NCI-H2081 (cell line): ENCODE measurements at places on chromosomes 6 and 20.
A peak's percentile ranks its signal among the peaks of the same experiment; 100 is the strongest.

GRCh38 chr6:42368181-42368580 lies 83.5 kb downstream of the TRERF1 start:
- DNase-seq = no peak

DNA sequence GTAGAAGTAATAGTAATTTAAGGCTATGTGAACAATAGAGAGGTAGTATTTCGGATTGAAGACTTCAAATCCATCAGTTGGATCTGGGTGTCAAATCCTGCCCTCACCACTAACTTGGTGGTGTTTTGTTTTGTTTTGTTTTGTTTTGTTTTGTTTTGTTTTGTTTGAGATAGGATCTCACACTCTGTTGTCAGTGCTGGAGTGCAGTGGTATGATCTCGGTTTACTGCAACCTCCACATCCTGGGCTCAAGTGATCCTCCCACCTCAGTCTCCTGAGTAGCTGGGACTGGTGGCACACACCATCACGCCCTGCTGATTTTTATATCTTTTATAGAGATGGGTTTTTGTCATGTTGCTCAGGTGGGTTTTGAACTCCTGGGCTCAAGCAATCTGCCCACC lies 129.4 kb upstream of the ZNF217 start:
- no peak for DNase-seq

DNA sequence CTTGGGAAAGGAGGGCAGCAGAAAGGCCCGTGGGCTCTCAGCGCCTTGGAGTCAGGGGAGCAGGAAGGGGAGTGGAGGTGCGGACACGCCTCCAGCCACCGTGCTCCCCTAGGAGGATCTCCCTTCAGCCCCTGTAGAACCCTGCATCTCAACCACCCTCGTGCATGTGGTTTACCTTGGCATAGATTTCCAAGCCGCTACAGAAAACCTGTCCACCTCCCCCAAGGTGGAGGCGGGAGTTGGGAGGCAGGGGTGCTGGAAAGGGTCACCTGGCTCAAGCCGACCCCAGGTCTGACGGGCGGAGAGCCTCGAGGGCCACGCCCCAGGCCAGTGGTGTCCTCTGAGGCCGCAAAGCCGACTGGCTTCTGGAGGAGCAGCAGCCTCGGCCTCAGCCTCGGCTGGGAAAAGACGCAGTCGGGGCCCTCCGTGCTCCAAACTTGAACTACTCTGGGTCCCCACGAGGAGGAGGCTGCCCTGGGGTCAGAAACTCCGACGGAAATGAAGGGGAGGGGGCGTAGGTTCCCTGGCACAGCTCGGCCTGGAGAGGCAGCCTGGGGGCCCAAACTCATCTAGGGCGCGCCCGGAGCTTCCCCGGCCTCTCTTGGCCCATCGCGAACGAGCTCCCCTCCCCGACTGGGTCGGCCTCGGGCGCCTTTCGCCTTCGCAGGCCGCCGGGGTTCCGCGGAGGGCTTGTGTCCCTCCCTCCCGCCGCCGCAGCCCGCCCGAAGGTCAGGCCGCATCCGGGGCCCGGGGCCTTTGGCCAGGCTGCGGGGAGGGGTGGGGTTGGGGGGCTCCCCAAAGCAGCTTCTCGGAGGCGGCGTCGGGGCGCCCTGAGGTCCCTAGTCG lies 6.3 kb upstream of the FOXF2 start:
- DNase-seq = no peak

- DNase-seq = no peak
Measured at GRCh38 chr20:47455133-47456040, 46.3 kb upstream of the NCOA3 start.

DNA sequence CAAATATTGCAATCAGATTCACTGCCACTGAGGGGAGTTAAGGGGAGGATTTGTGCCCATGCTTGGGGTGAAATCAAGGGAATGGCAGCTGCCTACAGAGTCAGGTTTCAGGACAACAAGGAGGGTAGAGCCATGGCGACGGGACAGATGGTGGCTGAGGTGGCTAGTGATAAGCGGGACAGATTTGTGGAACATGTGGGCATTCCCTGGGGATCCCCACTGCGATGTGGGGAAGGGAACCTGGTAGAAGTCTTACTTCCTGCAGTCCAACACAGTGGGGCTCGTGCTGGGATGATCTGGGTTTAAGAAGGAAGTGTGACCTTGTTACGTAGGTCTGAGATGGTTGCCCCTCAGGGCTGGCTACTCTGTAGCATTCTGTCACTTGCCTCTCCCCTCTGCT lies 292.0 kb upstream of the JARID2 start:
- no peak for DNase-seq

DNA sequence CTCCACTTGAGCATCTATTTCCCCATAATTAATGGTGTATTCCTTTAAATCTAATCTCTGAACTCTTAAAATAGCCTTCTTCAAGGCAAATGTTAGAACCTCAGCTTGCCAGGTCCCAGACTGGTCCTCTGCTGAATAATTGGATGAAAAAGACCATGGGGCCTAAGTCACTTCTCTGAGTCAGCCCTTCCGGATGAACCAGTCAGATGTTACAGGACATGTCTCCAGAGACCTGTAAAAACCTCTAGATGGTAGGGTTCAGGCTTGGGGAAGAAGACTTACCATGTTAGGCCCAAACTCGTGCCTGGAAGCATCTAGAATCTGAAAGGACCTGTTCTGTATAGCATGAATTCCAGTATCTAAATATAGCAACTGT lies 97.3 kb downstream of the CDKAL1 start:
- DNase-seq = no peak

DNA sequence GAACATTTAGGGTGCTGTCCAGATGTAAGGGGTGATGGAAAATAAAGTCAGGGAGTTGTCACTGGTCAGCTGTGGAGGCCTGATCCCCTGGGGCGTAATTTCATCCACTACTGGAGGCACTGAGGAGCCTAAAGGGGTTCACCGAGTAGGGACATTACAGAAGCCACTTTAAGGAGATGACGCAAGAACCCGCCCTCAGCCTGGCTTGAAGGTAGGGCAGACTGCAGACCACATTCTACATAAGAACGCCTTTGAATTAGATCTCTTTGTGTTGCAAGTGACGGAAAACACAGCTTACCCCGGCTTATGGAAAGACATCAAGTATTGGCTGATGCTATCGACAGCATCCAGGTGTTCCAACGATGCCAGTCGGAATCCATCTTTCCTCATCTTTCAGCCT lies 462.7 kb upstream of the CDH4 start:
- no peak for DNase-seq

DNA sequence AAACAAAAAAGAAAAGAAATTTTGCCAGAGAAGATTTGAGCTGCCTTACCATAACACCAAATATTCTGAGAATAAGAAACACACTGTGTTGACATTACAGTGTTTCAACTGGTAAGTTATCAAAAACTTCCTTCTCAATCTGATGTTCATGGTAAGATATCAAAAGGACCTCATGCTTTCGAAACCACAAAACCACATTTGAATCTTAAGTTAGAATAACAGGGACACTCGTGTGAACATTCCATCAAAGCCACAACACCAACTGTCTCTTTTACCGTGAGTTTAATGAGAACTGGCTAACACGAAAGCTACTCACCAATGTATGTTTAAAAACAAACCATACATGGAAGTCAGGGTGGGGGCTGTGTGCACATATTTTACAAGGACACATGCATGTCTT lies 73.0 kb upstream of the OPRM1 start:
- DNase-seq = no peak

GRCh38 chr20:20427227-20427864 lies 59.4 kb downstream of the INSM1 start:
- no peak for DNase-seq

GRCh38 chr6:3523271-3523670 lies 66.4 kb upstream of the SLC22A23 start:
- DNase-seq = no peak

- DNase-seq = no peak
Measured at GRCh38 chr6:17741507-17741906, 34.8 kb upstream of the NUP153 start.

GRCh38 chr6:125749173-125749864 lies at the start of gene HEY2:
Gene HEY2, plus strand, starts transcription at chr6:125749632. Its CDS starts 145 bp downstream, at chr6:125749777.
- peak; percentile 79 for DNase-seq

DNA sequence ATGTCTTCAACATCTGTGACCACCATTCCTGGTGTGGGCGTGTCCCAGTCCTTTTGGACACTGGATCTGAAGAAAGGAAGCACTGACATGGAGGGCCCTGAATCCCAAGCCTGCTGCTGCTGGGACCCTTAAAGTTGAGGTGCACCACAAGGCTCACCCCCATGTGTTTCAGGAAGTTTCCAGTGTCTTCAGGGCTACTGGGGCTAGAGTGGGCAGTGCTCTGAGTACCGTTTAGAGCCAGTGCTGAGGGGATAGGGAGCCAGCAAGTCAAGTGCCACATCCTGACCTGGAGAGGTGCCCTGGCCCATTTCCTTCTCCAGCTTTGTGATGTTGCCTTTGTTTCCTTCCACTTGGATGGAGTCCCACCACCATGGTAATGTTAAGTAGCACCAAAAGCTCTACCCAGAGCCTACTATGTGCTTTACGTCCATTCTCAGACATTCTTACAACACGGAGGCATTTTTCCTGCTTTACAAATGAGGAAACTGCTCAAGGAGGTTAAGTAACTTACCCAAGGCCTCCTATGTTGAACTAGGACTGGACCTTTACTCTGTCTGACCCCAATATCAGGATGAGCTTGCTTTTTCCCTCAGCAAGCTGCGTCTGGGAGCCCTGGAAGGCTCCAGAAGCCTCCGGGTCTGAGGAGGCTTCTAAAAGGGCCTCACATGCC lies 552 bp upstream of the DEF6 start:
- no peak for DNase-seq

- no peak for DNase-seq
Measured at GRCh38 chr6:163263998-163264661, 150.4 kb upstream of the QKI start.

- DNase-seq = no peak
Measured at GRCh38 chr6:1853761-1854160, 244.0 kb downstream of the FOXC1 start.

DNA sequence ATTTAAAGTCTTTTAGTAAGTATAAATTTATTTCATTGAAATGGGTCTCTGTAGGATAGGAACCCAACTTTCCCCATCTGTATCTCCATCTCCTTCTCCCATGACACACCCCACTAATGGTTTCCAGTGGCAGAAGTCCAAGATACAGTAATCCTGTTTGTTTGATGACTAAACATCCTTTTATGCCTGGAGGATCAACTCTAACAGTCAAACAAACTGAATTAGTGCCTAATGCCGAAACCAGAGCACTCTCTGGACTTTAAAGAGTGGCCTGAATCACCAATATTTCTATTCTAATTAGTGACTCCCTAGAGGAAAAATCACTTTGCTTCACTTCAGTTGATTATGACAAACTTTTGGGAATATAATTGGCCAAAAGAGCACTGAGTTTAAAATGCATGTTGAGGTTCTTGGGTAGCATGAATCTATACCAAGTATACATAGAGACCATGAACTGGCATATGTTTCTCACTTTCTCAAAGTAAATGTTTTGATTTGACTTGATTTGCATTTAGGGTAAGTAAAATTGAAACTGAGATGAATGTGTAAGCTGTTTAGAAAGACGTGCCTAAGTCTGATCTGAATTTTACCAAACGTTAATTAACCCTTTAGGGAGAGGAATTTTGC lies 776.4 kb upstream of the NRSN1 start:
- peak; percentile 91 for DNase-seq
